ENCODE measurements at places on chromosomes 12 and 14.

- DNase-seq: no peak
These were observed 68.2 kb downstream of the TMTC2 start for GRCh38 chr12:82754856-82755255.

DNA sequence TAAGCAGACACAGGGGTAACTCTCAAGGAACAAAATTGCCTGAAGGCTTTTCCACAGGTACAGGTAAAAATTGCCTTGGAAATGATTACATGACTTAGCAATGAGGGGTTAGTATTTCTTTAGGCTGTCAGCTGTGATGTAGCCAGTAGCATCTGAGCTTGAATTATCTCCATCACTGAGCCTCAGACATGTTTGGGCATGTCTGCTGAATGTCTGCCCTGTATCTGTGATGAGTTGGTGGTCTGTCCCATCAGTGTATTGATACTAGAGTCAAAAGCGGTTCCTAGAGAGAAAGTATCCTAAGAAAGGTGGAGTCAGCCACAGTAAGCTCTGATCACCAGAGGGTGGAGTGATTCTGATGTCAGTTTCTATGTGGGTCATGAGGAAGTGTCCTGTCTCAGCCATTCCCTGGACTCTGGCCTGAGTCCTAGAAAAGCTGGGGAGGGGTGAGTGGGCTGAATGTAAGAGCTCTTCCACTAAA lies 16.3 kb downstream of the AKAP6 start:
- DNase-seq: peak; percentile 17

DNA sequence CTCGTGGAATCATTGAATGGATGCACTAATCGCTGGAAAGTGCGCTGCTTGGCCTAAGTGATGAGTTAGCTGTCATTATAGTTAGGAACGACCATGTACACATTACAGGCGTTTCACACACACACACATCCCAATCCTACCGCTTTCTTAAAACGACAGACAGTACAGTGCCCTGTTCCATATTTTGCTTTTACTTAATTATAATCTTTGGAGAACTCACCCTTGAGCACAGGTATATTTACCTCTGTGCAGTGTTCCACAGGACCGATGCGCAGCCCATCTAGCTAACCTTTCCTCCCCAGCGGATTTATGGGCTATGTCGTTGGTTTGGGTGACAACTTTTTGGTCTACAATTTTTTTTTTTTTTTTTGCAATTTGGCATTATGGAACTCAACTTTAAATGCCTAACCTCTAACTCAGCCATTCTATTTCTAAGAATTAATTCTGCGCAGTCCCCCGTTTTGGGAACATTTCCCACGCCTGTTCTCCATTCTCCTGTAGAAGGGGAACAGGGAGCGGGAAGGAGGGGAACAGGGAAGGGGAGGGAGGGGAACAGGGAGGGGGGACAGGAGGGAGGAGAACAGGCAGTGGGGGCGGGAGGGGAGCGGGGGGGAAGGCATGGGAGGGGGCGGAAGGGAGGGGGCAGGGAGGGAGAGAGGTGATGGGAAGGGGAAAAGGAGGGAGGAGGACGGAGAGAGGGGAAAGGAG lies 663 bp upstream of the ULK1 start:
- no peak for DNase-seq

- DNase-seq: no peak
These were observed at the start of gene RAB35 for GRCh38 chr12:120116441-120116791. TSS of gene RAB35 (minus strand) at chr12:120116753. CDS start at chr12:120116650, 103 bp downstream.

- peak; percentile 80 for DNase-seq
These were observed 18.5 kb upstream of the KRT80 start for GRCh38 chr12:52210186-52210924.

GRCh38 chr12:10069976-10070375 lies 28.8 kb downstream of the CLEC1A start:
- no peak for DNase-seq

- DNase-seq: no peak
These were observed 24.7 kb upstream of the MAP1LC3B2 start for GRCh38 chr12:116534311-116535121.

GRCh38 chr12:3885277-3886094 lies 12.3 kb upstream of the PARP11 start:
- DNase-seq: peak; percentile 53

DNA sequence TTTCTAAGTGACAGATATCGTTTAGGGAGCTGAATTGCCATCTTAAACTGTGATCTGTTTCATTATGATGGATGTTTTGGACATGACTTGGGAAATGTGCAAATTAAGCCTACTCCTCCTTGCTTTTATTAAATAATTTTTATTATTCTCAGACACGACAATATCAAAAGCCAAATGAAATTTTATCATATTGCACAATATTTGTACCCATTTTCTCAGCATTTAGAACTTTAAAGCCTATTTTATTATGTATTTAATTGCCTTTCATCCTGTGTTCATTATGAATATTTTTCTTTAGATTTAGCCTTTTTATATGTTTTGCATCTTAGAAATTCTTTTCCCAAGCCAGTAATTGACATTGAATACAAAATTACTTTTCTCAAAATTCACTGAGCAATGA lies 102.9 kb downstream of the PPHLN1 start:
- no peak for DNase-seq

DNA sequence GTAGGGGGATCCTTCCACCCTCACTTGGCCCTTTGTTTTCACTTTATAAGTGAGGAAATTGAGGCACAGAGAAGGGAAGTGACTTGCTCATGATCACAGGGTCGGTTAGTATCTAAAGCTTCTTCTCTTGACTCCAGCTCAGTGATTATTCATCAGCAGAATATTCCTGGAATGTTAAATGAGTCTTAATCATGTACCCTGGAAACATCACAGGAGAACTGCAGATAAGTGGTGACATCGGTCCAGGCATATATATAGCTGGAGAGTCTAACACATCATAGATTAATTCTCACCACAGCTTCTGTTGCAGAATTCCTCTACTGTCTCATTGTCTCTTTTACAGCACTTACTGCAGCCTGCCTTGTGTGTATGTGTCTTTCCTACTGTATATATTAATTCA lies 69.9 kb downstream of the PAH start:
- peak; percentile 0 for DNase-seq

GRCh38 chr14:67733616-67734015 lies 31.9 kb downstream of the RDH12 start:
- peak; percentile 9 for DNase-seq

DNA sequence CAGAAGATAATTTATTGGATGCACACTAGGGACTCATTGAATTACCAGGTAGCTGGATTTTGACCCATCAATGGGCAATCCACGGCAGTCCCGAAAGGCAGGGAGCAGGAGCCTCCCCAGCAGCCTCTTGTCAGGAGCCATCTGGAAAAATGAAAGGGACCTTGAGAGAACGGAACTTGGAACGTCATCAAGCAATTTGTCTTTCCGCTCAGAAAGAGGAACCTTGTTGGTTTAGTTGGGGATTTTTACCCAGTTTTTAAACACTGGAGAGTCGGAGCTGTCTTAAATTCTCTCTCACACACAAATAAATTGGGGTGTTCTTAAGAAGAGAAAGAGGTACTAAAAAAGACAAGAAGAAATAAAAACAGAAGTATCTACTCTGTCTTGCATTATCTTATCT lies 1351.7 kb upstream of the TMEM132C start:
- no peak for DNase-seq

- no peak for DNase-seq
These were observed 94.5 kb downstream of the MYRFL start for GRCh38 chr12:69919495-69919894.

DNA sequence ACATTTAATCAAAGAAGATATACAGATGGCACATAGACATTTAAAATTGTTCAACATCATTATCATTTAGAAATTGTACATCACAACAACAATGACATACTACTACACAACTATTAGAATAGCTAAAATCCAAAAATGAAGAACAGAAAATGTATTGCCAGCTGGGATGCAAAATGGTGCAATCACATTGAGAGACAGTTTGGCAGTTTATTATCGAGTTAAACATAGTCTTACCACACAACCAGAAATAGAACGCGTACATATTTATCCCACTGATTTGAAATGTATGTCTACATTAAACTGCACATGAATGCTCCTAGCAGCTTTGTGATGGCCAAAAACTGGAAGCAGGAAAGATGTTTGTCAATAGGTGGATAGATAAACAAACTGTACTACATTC lies 791.5 kb upstream of the MGAT4C start:
- no peak for DNase-seq

GRCh38 chr12:102182635-102183034 lies 15.0 kb downstream of the PMCH start:
- no peak for DNase-seq

- DNase-seq: no peak
These were observed 11.8 kb downstream of the SLC39A5 start for GRCh38 chr12:56241424-56242303.

DNA sequence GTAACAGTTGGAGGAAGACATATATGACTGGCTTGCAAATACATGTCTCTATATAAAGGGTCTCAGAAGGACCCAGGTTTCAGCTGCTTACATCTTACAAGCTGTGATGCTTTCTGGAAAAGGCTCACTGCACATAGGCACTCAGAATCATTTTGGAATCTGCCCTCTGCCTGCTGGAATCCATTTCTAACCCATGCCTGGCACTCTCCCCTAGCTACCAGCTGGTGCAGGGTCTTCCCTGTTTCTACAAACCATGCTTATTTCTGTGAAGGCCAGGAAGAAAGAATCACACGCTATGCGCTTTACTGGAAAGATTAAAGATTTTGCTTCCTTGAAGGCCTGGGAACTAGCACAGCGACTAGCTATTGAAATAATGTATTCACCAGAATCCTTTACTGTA lies 151.3 kb downstream of the DICER1 start:
- DNase-seq: no peak

- DNase-seq: no peak
These were observed 393.8 kb downstream of the NPAS3 start for GRCh38 chr14:33332497-33332896.

GRCh38 chr12:60317361-60317760 lies 721.5 kb downstream of the SLC16A7 start:
- DNase-seq: no peak

GRCh38 chr12:100908501-100908900 lies 113.9 kb downstream of the ANO4 start:
- DNase-seq: no peak

DNA sequence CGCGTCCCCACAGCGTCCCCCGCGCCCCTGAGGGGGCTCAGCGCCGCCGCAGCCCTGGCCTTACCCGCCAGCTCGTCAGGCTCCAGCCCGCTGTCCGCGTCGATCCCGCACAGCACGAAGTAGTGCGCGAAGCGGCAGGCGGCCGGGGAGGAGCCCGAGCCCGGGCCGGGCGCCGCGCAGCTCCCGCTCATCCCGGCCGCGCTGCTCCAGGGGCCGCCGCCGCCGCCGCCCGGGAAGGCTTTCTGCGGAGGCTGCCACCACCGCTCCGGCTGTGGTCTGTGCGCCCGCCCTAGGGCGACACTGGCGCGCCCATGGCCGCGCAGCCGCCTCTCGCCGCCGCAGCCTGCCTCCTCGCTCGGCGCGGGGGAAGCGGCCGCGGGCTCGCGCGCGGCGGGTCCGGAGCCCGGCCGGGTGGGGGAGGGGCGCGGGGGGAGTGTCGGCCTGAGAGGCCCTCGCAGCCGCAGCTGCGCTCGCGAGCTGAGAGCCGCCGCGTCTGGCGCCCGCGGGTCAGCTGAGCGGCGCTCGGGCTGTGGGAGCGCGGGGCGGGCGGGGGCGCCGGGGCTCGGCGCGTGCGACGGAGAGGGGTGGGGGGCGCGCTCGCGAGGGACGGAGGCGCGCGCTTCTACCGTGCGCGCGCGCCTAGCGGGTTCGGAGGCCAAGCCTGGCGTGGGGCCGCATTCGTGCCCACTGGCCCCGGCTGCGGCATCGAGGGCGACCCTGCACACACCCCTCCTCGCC lies at the start of gene DENND5B:
TSS of gene DENND5B (minus strand) at position 495 of the 738 bp plus-strand sequence. CDS start at position 191, 304 bp downstream.
- DNase-seq: peak; percentile 79

Data from fibroblast of skin of scalp (primary cell).